HS-5 (cell line): ENCODE measurements at places on chromosomes 16 and 17.

DNA sequence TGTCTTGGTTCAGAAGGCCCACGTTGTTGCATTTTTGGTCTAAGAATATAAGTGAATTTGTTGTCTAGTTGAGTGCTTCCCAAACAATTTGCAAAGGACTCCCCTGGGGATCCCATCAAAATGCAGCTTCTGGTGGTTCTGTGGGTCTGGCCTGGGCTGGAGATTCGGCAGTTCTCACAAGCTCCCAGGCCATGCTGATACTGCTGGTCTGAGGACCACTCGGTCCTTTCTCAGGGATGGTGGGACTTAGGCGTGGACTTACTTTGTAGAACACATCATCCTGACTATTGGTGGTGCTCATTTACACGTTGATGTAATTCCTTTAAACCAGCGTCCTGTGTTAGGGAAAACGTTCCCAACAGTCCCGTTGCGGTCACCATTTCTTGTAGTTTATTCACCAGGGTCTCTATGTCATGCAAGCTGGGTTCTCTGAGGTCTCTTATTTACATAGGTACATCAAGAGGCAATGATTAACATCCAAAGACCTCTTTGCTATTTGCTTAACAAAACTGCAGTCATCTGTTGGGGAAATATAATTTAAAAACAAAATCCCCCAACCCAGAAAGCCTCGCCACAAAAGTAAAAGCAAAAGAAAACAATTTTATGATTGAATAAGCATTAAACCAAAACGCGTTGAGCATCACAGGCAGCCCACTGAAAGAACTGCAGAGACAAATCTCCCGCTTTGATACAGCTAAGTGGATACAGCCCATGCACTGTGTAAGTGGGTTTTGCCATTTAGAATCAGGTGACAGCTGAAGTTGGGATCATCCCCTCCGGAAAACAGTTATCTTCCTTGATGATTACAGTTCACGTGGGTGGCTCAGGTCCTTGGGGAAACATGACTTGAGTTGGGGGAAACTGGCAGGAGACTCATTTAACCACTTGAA is 39.0 kb upstream of the SEC14L1 start:
- DNase-seq, result no peak

- DNase-seq, result no peak
Observed at GRCh38 chr16:54076006-54076504, 210.5 kb downstream of the IRX3 start.

- DNase-seq, result no peak
Observed at GRCh38 chr17:68600067-68600930, 868 bp downstream of the FAM20A start.

DNA sequence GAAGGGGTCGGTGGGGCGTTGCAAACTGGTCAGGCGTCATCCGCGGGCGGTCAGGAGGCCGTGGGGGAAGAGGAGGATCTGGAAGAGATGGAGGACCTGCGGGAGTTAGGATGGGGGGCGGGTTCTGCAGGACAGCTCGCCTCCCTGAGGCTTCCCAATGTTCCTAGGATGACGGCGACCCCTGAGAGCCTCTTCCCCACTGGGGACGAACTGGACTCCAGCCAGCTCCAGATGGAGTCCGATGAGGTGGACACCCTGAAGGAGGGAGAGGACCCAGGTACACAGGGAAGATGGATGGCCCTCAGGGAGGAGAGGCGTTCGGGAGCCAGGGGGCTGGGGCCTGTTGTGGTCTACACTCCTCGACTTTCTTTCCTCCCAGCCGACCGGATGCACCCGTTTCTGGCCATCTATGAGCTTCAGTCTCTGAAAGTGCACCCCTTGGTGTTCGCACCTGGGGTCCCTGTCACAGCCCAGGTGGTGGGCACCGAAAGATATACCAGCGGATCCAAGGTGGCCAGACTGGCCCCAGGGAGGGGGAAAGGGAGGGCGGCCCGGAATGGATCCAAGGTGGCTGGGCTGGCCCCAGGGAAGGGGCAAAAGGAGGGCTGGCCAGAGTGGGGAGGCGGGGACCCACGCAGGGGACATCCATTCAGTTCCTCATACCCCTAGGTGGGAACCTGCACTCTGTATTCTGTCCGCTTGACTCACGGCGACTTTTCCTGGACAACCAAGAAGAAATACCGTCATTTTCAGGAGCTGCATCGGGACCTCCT is 839 bp downstream of the PLD2 start:
- no peak for DNase-seq

DNA sequence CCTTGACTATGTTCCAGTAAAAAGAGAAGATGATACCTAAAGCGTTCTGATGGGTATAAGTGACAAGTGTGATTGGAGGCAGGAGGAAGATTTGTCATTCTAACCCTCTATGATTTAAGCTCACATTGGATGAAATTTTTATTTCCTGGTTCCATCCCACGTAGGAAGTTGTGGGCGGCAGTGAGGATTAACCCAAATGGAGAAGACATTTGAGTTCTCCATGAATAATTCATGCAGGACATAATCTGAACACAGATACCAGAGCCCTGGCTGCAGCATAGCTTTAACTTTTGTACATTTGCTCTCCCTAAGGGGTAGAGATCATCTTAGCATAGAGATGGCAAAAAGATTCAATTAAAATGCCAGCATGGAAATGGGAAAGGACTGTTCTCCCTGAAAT is 146.3 kb downstream of the SLC39A11 start:
- no peak for DNase-seq

DNA sequence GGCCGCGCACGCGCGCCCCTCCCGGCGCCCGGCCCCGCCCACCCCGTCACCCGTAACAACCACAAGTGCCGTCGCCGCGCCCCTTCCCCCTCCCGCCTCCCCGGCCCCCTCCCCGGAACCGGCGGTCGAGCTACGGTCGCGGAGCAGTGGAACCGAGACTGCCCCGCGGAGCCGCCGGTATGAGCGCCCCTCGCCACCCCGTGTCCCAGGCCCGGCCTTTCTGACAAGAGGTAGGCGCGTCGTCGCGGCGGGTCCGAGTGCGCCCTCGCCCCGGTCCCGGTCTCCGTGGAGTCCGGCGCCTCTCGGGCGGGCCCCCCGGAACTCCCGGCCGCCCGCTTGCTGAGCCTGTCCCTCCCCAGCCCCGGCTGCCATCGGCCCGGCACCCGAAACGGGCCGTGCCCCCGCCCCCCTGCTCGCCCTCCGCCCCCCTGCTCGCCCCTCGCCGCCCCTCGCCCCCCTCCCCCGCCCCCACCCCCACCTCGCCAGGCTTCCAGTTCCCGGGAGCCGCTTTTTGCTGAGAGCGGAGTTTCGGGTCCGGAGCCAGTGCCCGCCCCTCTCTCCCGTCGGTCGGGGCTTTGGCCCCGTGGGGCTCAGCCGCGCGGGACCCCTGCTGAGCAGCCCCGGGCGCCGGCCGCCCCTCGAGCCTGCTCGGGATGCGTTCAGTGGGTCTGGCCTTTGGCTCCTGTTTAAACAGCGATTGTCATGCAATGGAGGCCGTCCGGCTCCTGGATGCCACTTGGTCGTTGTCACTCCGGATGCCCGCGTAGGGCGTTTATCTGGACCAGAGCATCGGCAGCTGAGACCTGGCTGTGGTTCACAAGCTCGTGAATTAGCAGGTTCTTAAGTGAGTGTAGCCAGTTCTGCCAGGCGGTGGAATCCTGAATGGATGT is at the start of gene SEC14L1:
SEC14L1 (plus strand) TSS at position 92 of the 890 bp plus-strand sequence. CDS start 2,628 bp downstream, outside the sequence.
- no peak for DNase-seq
